ENCODE measurements at places on chromosomes 5 and 9.

DNA sequence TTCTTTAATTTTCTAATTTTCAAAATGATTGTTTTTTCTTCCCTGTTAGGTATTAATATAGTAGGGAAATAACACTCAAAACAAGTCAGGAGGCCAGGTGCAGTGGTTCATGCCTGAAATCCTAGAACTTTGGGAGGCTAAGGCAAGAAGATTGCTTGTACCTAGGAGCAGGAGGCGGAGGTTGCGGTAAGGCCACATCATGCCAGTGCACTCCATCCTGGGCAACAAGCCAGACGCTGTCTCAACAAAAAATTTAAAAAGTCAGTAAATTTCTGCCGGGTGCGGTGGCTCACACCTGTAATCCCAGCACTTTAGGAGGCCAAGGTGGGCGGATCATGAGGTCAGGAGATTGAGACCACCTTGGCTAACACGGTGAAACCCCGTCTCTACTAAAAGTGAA lies 10.2 kb upstream of the CDK7 start:
- no peak for DNase-seq

GRCh38 chr5:72408603-72409002 lies 88.4 kb downstream of the PTCD2 start:
- DNase-seq: no peak

- DNase-seq: no peak
These were observed 243.2 kb downstream of the CACNA1B start for GRCh38 chr9:138120511-138121437.

DNA sequence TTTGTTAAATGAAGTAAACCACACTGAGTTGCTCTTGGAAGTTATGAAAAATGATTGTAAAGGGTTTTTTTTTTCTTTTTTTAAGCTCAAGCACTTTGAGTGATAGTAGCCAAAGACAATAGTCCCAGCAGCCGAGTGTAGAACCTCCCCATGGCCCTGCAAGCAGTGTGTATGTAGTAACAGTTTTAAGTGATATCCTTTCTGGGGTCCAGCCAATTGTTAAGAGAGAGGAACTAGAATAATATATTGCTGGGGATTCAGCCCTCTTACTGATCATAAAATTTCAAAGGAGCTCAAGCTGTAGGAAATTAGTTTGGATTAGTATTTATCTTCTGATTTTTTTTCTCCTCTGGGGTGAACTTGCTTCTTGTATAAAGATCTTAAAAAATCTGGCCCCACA lies 43.2 kb downstream of the NPR3 start:
- no peak for DNase-seq

GRCh38 chr5:78716206-78716605 lies 67.6 kb upstream of the LHFPL2 start:
- no peak for DNase-seq

- DNase-seq: no peak
These were observed 21.3 kb downstream of the FGF1 start for GRCh38 chr5:142664636-142665035.

DNA sequence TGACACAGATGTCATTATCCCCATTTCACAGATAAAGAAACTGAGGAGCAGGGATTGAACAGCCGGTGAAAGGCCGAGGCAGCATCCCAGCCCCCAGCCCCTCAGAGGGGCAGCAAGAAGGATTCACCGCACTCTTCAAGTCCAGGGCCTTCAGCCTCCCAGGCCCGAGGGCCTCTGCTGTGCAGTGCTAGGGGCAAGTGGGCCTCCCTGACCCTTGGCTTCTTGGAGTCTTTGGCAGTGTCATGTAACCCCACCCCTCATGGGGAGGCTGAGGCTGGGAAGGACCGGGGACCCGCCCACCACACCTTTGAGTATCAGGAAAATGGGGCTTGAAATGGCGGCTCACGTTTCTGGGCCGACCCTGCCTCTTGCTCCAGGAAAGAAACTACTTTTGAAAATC lies 28.7 kb upstream of the RXRA start:
- no peak for DNase-seq

DNA sequence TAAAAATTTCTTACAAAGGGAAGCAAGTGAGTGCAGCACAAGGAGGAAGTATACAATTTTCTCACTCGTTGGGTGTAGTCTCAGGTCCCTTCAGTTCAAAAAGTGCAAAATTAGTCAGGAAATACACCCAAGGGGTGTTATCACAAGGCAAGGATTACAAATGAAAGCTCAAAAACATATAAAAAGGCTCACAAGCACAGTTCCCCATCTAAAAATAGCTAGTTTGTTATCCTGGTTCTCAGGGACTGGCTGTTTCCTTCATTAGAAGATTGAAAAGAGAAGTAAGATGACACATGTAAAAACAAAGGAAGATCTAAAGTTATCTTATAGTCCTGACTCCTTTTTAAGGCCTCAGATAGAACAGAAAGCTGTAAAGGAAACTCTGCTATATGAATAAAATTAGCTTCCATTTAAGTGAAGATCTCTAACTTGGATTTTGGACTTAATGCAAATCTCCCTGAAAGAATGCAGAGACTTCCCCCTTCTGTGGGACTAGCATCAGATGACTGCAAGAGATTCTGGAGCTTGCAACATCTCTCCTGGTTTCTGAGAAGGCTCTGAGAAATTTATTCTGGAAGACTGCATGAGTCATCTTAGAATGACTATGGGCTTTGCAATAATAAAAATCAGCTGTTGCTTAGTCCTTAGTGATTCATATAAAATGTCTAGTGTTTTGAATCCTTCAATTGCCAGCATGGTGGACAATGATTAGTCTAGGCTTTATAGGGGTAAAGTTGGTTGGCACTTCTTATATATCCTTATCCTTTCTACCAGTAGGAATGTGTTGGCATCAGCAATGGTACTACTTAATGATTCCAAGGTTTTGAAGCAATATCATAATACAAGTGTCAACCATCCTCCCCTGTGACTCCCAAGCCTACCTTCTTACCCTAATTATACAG lies 25.4 kb downstream of the DAB2 start:
- no peak for DNase-seq

GRCh38 chr5:172188893-172189692 lies 1.1 kb upstream of the STK10 start:
- no peak for DNase-seq
